ENCODE measurements at places on chromosomes 2 and 18.

GRCh38 chr2:173223871-173224270 is 130.8 kb upstream of the CDCA7 start:
- no peak for DNase-seq

DNA sequence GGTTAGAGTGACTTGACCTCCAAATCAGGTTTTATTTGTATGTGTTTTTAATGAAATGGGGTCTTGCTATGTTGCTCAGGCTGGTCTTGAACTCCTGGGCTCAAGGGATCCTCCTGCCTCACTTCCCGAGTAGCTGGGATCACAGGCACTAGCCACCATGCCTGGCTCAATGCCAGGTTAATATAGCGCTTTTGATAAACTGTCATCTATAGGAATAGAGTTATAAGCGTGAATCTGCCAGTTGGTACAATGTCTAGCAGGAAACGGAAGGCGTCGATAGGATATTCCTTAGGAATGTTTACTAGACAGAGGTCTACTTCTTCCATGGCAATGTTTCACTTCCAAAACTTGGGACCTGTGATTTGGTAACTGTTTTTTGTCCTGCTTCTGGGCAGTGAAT is 25.5 kb downstream of the CLUL1 start:
- no peak for DNase-seq

- DNase-seq = no peak
These were observed 332.9 kb upstream of the DDX18 start for GRCh38 chr2:117481608-117482007.

- no peak for DNase-seq
These were observed 46.2 kb downstream of the AKAIN1 start for GRCh38 chr18:5150894-5151293.

- no peak for DNase-seq
These were observed 69.9 kb downstream of the RHBDD1 start for GRCh38 chr2:226905718-226906117.

- no peak for DNase-seq
These were observed 689.0 kb downstream of the TDRD15 start for GRCh38 chr2:21812766-21813165.

DNA sequence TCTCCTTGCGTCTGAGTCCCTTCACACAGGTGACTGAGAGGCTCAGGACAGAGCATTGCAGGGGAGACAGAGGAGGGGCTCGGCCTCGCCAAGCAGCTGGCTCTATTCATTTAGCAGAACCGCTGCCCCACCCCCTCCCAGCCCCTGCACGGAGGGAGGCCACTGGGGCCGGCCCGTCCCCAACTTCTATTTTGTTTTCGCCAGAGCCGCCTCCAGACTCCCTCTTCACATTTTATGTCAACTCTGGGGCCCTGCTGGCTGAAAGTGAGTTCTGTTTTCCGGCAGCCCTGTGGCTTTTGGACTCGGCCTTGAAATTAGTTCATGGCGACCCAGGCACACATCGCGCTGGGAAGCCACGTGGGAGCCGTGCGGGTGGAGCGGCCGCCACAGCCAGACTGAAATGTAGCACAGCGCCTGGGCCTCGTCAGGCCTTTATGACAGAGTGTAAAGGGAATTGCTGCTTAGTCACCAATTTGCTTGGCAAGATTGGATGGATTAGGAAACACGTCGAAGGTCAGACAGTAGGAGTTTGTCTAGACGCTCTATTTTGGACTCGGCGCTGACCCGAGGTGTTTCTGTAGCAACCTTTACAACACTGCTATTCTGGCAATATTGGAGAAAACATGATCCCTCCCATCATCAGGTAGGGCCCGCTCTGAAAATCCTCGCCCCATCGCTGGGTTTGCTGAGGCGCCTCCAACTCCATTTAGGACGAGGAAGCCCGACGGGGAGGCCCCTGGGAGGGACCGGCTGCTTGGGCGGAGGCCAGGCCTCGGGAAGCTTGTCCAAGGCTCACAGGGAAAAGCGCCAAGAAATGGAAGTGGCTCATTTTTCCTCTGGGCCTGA is 90.7 kb upstream of the CTDP1 start:
- DNase-seq = no peak

- DNase-seq = no peak
These were observed 41.1 kb downstream of the MYO7B start for GRCh38 chr2:127576433-127577207.

- DNase-seq = no peak
These were observed 484 bp downstream of the APCDD1 start for GRCh38 chr18:10454681-10455557.

DNA sequence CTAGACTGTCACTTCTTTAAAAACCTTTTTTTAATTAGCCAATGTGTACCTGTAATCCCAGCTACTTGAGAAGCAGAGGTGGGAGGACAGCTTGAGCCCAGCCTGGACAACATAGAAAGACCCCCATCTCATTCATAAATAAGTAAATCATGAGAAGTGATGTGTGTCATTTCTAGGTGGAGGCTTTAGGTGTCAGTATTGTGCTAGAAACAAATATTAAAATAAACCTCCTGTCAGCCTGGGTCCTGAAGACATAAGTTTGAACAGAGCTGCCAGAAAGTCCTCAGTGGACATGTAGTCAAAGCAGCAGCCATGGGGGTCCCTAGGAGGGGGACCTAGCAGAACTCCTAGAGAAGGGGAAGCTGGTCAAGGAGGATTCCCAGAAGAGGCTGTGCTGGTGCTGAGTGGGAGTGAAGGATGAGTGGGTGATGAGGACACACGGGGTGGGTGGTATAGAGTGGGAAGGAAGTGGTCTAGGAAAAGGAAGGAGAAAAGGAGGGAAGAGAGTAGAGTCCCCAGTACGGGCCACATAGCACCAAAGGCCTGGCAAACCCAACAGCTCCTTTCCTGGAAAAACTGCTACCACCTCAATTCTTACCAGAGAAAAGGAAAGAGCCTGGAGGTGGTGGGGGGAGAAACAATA is 316.6 kb upstream of the NCKAP5 start:
- no peak for DNase-seq

DNA sequence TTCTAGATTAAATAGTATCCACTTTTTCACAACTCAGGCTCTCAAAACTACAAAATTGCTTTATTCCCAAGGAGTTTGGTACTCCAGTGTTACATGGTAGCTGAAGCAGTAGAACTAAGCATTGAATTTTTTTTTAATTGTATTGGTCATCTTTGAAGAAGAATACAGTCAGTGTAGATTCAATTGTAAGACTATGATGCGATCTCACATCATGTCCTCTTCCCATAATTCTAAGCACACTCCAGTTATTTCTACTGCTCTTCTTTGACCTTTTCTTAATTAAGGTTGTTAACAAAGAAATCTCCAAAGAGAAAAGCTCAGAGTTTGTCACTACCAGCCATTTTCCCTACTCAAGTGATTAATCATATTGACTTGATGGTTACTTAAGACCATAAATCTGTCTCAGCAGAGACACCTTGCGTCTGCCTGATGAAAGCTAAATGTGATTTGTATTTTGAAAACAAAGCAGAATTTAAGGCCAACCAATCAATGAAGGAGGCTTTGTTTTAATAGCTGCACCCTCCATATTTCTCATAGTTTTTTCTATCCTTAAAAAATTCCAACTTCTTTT is 130.2 kb downstream of the DTNA start:
- DNase-seq = no peak

- DNase-seq = peak; percentile 2
These were observed 294.5 kb upstream of the NT5C1B start for GRCh38 chr2:18883616-18884456.

DNA sequence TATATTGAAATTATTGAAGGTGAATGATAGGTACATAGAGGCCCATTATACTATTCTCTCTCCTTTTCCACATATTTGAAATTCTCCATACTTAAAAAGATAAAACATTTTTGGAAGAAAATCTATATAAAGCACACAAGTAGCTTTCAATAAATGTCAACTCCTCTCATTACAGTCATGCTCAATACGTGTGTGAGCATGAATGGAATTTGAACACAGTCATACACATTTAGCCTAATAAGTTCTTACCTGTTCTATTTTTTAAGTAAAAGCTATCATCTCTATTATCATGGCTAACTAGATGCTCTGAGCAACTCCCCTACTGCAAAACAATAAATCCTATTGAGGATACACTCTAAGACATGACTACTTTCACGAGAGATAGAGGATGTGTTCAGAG is 41.9 kb upstream of the SPATS2L start:
- DNase-seq = no peak

GRCh38 chr18:3284501-3284900 is 22.6 kb downstream of the MYL12B start:
- DNase-seq = no peak

DNA sequence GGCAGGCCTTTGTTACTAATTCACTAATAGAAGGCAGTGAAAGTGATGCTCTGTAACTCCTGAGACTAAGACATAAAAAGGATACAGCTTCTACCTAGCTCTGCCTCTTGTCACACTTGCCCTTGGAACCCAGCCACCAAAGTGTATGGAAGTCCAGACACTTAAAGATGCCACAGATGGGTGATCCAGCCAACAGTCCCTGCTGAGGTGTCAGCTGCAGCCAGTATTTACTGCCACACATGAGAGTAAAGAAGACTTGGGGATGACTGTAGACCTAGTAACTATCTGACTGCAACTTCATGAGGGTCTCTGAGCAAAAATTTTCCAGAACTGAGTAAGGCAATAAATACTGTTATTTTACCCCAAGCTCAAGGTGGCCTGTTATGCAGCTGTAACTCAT is 8.8 kb downstream of the IMMT start:
- no peak for DNase-seq

GRCh38 chr2:197498235-197498936 is 1.3 kb downstream of the HSPD1 start:
- no peak for DNase-seq

GRCh38 chr18:44450226-44450625 is 230.5 kb upstream of the SETBP1 start:
- DNase-seq = no peak

- DNase-seq = no peak
These were observed 114.1 kb downstream of the GFPT1 start for GRCh38 chr2:69272803-69273471.

DNA sequence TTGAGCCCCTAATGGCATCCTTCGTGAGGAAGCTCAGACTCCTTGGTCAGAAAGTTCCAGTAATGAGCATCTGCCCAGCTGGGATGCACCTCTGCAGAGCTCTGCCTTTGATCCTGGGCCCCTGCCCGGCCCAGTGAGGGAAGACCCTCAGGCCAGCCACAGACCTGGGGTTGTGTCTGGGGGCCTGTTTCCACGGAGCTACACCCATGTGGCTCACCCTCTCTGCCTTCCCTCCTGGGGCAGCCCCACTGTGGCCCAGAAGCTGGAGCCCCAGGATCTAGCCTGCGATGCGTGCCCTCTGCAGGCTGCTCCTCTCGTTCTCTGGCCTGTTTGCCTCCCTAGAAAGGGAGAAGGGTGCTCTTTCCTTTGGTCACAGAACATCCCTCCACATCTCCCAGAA is 9.8 kb downstream of the KCNF1 start:
- no peak for DNase-seq

DNA sequence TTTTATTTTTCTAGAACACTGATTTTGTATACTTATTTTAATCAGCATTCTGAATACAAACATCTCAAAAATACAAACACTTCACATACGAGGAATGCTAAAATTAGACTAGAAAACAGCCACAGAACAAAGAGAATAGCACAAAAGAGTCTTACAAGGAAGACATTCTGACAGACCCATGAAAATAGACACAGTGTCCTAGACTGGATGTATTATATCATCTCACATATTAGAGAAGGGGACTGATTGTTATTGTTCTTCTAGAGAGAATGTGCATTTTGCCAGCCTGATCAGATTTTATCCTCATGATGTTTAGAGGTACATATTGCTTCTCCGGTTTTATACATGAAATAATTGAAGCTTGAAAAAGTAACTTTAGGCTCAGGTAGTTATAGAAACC is 357.9 kb downstream of the DPP10 start:
- DNase-seq = no peak

DNA sequence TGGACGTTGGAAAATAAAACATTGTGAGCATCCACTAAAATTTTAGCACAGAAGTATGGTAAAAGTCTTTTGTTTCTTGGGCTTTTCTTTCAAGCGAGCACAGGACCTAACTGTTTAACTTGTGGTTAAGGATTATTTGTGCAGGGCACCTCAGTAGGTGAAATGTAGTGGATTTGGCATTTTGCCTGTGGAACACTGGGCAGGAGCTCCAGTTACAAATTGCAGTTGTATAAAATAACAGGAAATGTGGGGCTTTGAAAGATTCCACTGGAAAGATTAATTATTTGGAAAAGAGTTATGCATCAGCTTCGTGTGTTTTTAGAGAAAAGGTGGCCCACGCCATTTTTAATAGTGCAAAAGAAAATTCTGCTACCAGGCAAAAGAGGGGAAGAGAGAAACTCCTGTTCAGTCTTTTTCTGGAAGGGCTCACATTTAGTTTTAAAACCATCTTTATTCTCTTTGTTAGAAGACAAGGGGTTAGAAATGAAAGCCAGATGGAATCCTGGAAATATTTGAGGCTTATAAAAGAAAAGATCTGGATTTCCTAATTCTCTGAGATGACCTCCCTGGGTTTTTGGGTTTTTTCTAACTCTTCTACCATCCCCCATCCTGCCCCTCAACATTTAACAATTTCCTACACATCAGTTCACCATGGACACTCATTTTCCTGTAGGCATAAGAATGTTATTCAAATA is 144.3 kb upstream of the SERTAD2 start:
- DNase-seq = no peak

GRCh38 chr2:190406805-190407204 is 1.4 kb upstream of the MFSD6 start:
- no peak for DNase-seq

DNA sequence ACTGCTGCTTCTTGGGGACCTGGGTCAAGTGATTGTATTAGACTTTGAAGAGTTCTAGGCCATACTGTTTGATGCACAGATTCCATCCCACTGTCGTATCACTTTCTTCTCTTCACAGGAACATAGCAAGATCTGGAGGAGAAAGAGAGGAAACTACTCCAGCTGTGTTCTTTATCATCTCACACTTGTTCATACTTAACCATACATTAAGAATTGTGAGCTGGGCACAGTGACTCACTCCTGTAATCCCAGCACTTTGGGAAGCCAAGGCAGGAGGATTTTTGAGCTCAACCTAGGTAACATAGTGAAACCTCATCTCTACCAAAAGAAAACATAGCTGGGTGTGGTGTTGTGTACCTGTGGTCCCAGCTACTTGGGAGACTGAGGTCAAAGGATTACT is 111.7 kb downstream of the PARD3B start:
- DNase-seq = no peak

- peak; percentile 36 for DNase-seq
These were observed 414.2 kb upstream of the CHAC2 start for GRCh38 chr2:53353135-53354114.

GRCh38 chr2:10278763-10279471 is 23.8 kb upstream of the HPCAL1 start:
- no peak for DNase-seq

- DNase-seq = no peak
These were observed 108.4 kb downstream of the POLR1A start for GRCh38 chr2:85997017-85997970.

GRCh38 chr2:96092573-96092877 is 23.8 kb downstream of the ADRA2B start:
- DNase-seq = no peak

GRCh38 chr18:50654658-50655550 is 95.0 kb downstream of the MAPK4 start:
- DNase-seq = no peak

DNA sequence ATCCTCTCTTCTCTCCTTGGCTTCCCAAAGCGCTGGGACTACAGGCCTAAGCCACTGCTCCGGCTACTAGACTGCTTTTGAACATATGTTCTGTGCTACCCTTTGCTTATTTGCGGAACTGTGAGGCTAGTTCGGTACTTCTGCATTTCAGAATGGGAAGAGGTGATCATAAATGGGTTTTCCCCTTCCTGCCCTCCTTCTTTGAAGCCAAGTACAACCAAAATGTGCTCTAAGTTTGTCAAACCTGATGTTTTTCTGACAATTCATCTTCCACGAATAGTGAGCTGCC is 1.7 kb upstream of the ESCO1 start:
- no peak for DNase-seq

GRCh38 chr18:26617151-26617554 is 68.8 kb upstream of the KCTD1 start:
- DNase-seq = no peak
